ENCODE measurements at places on chromosomes 1 and 21. TPM values are rescaled to one million over a fixed set of nuclear protein-coding genes. Genes with fewer than 3 reads are reported as not detected.

- no peaks in the 10 kb centered on the region for H3K27me3 ChIP-seq
- no peak overlapping the region for H3K4me3 ChIP-seq
- H3K4me1 ChIP-seq: no peaks in the 10 kb centered on the region
- peaks cover 14% of the 10 kb centered on the region for H3K36me3 ChIP-seq
- no peak overlapping the region for H3K27ac ChIP-seq
Observed at GRCh38 chr1:3638676-3639075, 11.2 kb downstream of the WRAP73 start.

GRCh38 chr1:91776068-91776794 is 109.7 kb downstream of the TGFBR3 start:
- DNase-seq: no peak
- H3K27me3 ChIP-seq: peaks cover 10% of the 10 kb centered on the region
- H3K36me3 ChIP-seq: peaks cover 15% of the 10 kb centered on the region
- H3K27ac ChIP-seq: no peak overlapping the region

Gene DCST1
- total RNA-seq: not detected

Gene RGS13
- not detected for total RNA-seq

DNA sequence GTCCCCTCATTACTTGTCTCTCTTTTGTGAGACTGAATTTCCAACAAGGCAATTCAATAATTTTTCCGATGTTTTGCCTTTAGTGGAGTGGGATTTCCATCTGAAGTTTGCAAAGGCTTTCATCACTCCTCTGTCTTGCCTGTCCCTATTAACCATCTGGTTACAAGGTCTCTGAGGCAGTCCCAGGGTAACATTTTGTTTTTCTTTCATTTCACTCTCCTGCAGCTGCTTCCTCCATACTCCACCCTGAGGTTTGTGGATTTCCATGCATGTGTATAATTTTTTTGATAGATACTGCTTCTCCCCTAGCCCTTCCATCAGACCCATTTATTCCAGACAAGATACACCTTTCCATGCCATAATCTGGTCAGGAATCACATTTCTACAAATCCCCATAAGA is 366.8 kb downstream of the PTBP2 start:
- no peaks in the 10 kb centered on the region for H3K4me1 ChIP-seq
- H3K27me3 ChIP-seq: no peaks in the 10 kb centered on the region
- H3K27ac ChIP-seq: no peak overlapping the region
- no peaks in the 10 kb centered on the region for H3K36me3 ChIP-seq

Gene BNIPL
- 0.70 TPM for total RNA-seq

- no peaks in the 10 kb centered on the region for H3K4me1 ChIP-seq
- no peaks in the 10 kb centered on the region for H3K27me3 ChIP-seq
- DNase-seq: no peak
- H3K4me3 ChIP-seq: no peak overlapping the region
- H3K27ac ChIP-seq: no peak overlapping the region
- H3K36me3 ChIP-seq: no peaks in the 10 kb centered on the region
Observed at GRCh38 chr1:60571811-60572210, 498.2 kb upstream of the C1orf87 start.

Gene MYOG
- not detected for total RNA-seq

GRCh38 chr1:62903982-62904855 is 120.3 kb downstream of the ATG4C start:
- no peak overlapping the region for H3K27ac ChIP-seq
- no peak overlapping the region for H3K4me3 ChIP-seq
- H3K4me1 ChIP-seq: no peaks in the 10 kb centered on the region
- DNase-seq: no peak
- no peaks in the 10 kb centered on the region for H3K36me3 ChIP-seq
- H3K27me3 ChIP-seq: peaks cover 5% of the 10 kb centered on the region

Gene ACKR1
- not detected for total RNA-seq

Gene TAS1R1
- not detected for total RNA-seq

Gene CFAP141
- not detected for total RNA-seq

DNA sequence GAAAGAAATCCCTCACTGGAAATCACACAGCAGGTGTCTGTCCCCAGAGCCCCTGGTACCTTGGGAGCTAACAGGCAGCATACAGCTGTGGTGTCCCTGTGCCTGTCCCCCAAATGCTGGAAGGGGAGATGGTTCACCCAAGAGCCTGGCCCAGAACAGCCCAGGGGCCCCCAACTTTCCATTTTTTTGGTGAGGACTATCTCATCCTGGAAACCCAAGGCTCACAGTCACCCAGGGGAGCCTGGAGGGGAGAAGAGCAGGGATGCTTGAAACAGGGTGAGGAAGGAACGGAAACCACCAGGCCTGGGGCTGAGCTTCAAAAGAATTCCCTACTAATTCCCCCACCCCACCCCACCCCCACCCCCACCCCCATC is 3.6 kb downstream of the SDC3 start:
- H3K36me3 ChIP-seq: peaks cover 4% of the 10 kb centered on the region
- H3K4me3 ChIP-seq: no peak overlapping the region
- H3K4me1 ChIP-seq: peaks cover 8% of the 10 kb centered on the region
- peaks cover 44% of the 10 kb centered on the region for H3K27me3 ChIP-seq
- no peak for DNase-seq
- H3K27ac ChIP-seq: no peak overlapping the region

GRCh38 chr21:24163539-24163938 is 1443.7 kb downstream of the MRPL39 start:
- no peaks in the 10 kb centered on the region for H3K4me1 ChIP-seq
- no peak for DNase-seq
- H3K27me3 ChIP-seq: no peaks in the 10 kb centered on the region
- no peak overlapping the region for H3K27ac ChIP-seq

- DNase-seq: no peak
- no peak overlapping the region for H3K27ac ChIP-seq
- H3K4me3 ChIP-seq: no peak overlapping the region
- peaks cover 4% of the 10 kb centered on the region for H3K36me3 ChIP-seq
- H3K4me1 ChIP-seq: peaks cover 29% of the 10 kb centered on the region
Observed at GRCh38 chr1:214310010-214310409, 29.1 kb downstream of the SMYD2 start.

DNA sequence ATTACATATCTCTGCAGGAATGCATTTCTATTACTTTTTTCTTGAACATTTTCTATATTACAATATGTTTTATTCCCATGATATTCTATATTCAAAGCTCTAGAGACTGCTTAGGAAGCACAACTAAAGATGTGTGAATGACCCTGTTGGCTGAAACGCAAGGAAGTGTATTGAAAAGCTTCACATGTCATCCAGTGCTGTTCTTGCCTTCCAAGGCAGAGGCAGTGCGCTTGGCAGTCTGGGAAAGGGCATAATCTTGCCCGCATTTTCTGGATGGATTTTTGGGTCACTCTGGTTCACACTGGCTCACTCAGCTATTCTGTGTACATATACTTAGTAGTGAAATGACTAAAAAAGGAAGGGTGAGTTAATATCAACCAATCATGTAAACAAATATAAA is 262.4 kb downstream of the PTPRC start:
- H3K4me3 ChIP-seq: no peak overlapping the region
- no peak overlapping the region for H3K27ac ChIP-seq
- peaks cover 55% of the 10 kb centered on the region for H3K4me1 ChIP-seq
- peaks cover 50% of the 10 kb centered on the region for H3K36me3 ChIP-seq
- no peak for DNase-seq

GRCh38 chr1:14184454-14184853 is 414.0 kb upstream of the KAZN start:
- no peaks in the 10 kb centered on the region for H3K36me3 ChIP-seq
- DNase-seq: no peak
- peaks cover 2% of the 10 kb centered on the region for H3K27me3 ChIP-seq
- H3K4me1 ChIP-seq: peaks cover 6% of the 10 kb centered on the region
- H3K4me3 ChIP-seq: no peak overlapping the region
- no peak overlapping the region for H3K27ac ChIP-seq

DNA sequence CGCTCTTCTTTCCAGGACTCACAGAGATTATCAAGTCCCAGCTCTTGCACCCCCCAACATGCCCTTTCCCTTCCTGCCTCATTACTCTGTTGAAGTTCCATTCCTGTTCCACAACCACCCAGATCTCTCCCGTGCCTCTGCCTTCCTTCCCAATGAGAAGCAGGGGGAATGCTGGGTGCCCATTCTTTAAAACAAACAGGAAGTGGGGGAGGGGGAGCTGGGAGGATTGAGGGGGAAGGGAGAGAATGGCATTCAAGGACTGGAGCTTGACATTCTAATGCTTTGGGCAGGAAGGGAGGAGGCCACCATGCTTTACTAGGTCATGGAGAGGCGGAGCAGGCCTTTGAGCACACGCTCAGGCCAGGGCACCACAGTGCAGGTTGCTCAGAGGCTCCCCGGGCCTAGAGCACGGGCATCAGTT is 150.3 kb upstream of the IRF2BP2 start:
- H3K4me3 ChIP-seq: no peak overlapping the region
- H3K27me3 ChIP-seq: peaks cover 10% of the 10 kb centered on the region
- peaks cover 70% of the 10 kb centered on the region for H3K4me1 ChIP-seq
- H3K36me3 ChIP-seq: peaks cover 5% of the 10 kb centered on the region

DNA sequence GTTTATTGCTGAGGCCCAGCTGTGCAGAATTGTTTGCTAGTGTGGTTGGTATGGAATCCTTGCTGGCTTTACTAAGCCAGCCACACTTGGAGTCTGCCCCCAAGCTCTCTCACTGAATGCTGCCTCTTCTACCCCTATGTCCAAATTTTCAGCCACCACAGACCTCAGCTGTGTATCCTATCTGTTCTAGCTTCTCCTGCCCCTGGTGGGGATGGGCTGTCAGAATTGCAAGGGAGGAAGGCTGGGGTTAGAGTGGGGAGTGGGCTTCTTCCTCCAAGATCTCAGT is 4.4 kb downstream of the NHLH1 start:
- no peak overlapping the region for H3K27ac ChIP-seq
- no peak overlapping the region for H3K4me3 ChIP-seq
- H3K36me3 ChIP-seq: no peaks in the 10 kb centered on the region
- H3K27me3 ChIP-seq: peaks cover 4% of the 10 kb centered on the region
- peaks cover 10% of the 10 kb centered on the region for H3K4me1 ChIP-seq
- no peak for DNase-seq

GRCh38 chr1:41645062-41645461 is 160.6 kb upstream of the EDN2 start:
- peak overlapping the region; percentile 67 for H3K27ac ChIP-seq
- H3K4me1 ChIP-seq: peaks cover 46% of the 10 kb centered on the region
- no peak overlapping the region for H3K4me3 ChIP-seq
- DNase-seq: no peak
- peaks cover 33% of the 10 kb centered on the region for H3K36me3 ChIP-seq

DNA sequence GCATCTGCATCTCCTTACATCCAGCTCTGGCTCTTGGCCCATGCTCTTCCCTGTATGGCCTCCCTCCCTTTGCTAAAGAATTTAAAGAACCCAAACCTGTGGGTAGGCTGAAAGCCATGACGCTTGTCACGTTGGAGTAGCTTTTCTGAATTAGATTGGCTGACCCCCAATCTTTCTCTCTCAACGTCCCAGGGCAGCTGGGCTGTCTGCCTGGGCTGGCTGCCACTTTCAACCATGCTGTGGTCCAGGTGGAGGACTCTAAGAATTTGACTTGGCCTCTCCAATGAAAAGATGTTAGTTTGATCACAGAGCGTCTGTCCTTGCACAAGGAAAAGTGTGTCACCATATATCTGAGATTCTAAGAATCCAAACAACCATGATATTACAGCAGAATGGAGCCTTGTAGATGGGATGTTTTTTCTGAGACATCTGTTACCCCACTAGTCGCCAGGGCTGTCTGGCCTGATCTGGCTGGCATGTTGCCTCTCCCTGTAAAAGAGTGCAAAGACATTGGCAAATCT is 6.5 kb upstream of the IGSF3 start:
- H3K27ac ChIP-seq: no peak overlapping the region
- H3K4me3 ChIP-seq: no peak overlapping the region
- H3K4me1 ChIP-seq: peaks cover 4% of the 10 kb centered on the region
- H3K27me3 ChIP-seq: peaks cover 52% of the 10 kb centered on the region
- DNase-seq: no peak
- no peaks in the 10 kb centered on the region for H3K36me3 ChIP-seq

All from activated T-helper 1 cell treated with anti-CD3 and anti-CD28 coated beads, Interleukin-12 subunit alpha, Interleukin-12 subunit beta, Interleukin-2, Interleukin-4 antibody, amounts not matched to agents 30 ng/mL and 10 ng/mL and 1 ng/mL, durations not matched to agents 14 hours and 24 hours and 36 hours (primary cell).